Activated CD4-positive, alpha-beta T cell treated with anti-CD3 and anti-CD28 coated beads for 48 hours (primary cell): ENCODE measurements at places on chromosomes 3 and 15.
A peak's percentile ranks its signal among the peaks of the same experiment; 100 is the strongest.

GRCh38 chr3:58116161-58116955, 94.4 kb downstream of the DNASE1L3 start:
- DNase-seq: peak; percentile 31

DNA sequence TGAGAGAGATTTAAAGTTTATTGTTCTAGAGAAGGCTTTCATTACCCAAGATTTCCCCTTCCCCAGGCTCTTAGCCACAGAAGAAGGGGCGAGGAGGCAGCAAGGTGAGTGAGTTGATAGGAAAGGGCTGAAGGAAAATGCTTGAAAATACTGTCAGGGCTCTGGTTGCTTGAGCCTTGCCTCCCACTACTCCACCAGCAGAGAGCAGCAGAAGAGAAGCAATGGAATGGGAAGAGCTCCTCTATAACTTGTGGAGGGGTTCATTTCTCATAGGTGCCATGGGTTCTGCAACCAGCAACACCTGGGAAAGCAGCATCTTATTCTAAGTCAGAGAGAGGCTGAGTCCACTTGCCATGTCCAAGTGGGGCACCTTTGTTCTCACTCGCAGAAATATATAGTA, 184.0 kb upstream of the CNTN6 start:
- DNase-seq: no peak

- no peak for DNase-seq
These were observed 60.1 kb upstream of the PRR23E start for GRCh38 chr3:127132876-127133275.

GRCh38 chr15:28921919-28922706, 36.3 kb downstream of the APBA2 start:
- DNase-seq: no peak

DNA sequence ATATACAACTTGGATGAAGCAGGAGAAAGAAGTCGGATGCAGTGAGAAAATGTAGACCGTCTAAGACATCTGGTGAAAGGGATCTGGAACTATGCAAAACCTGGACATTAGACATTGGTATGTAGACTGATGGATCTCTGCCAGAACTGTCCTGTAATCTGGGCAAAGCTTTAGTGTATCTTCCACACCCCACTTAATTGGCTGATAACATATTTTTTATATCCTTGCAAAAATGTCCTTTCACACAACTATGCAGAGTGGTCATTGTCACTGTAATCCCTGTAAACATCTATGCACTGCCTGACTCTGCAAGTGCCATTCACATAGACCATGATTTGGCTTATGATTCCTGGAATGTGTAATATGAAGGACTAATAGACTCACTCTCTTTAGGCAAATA, 163.1 kb downstream of the TUSC7 start:
- DNase-seq: no peak

GRCh38 chr3:129144786-129145185, 16.1 kb downstream of the ISY1 start:
- DNase-seq: no peak

- no peak for DNase-seq
These were observed 185.1 kb upstream of the UBE2E1 start for GRCh38 chr3:23620638-23621015.

DNA sequence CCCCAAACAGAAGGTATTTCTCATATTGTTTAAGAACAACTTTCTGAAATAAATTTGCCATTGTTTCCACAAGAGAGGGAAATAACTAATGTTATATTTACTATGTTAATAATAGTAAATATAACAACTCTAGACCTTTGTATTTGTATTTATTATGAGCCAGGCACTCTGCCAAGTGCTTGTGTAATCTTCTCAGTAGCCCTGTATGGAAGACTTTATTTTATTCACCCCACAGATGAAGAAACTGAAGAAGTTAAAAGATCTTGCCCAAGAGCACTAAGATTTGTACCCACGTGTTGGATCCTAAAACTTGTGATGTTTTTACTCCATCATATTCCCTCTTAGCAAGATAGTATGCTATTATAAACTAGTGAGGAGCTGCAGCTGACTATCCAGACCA, 12.0 kb upstream of the GNB4 start:
- no peak for DNase-seq

GRCh38 chr3:184733971-184734608, 22.2 kb upstream of the MAGEF1 start:
- no peak for DNase-seq

GRCh38 chr3:150589759-150590158, 13.4 kb upstream of the SELENOT start:
- no peak for DNase-seq

GRCh38 chr3:963755-964154, 129.1 kb upstream of the CNTN6 start:
- DNase-seq: no peak

- DNase-seq: no peak
These were observed 8.3 kb downstream of the TF start for GRCh38 chr3:133754455-133754854.

GRCh38 chr3:179260949-179261765, 10.2 kb upstream of the KCNMB3 start:
- peak; percentile 68 for DNase-seq

GRCh38 chr3:81242871-81243270, 518.6 kb downstream of the GBE1 start:
- no peak for DNase-seq

DNA sequence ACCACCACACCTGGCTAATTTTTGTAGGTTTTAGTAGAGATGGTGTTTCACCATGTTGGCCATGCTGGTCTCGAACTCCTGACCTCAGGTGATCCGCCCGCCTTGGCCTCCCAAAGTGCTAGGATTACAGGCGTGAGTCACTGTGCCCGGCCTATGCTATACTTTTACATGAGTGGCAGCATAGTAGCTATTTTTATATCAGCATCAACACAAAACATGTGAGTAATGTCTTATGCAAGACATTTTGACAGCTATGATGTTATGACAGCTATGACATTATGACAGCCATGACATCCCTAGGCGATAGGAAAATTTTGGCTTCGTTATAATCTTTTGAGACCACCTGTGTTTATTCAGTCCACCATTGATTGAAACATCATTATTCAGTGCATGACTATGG, 4.1 kb upstream of the NAALADL2 start:
- DNase-seq: no peak

DNA sequence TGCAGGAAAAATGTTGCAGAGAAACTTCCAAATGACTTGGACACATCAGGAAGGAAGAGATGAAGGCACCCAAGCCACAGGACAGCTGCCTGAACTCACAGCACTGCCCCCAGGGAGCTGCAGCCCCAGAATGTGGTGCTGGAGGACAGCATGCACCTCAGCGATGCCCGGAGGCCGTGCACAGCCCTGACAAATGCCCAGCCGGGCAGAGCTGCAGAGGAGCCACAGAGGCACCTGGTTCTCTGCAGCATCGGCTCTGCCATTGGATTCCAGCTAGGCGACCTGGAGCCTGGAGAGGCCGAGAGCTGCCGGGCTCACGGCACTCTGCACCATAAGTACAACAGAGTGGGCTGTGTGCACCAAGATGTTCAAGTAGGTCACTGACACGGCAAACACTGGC, 97.5 kb downstream of the OCA2 start:
- no peak for DNase-seq

- no peak for DNase-seq
These were observed 587 bp downstream of the WDR49 start for GRCh38 chr3:167653155-167653554.

DNA sequence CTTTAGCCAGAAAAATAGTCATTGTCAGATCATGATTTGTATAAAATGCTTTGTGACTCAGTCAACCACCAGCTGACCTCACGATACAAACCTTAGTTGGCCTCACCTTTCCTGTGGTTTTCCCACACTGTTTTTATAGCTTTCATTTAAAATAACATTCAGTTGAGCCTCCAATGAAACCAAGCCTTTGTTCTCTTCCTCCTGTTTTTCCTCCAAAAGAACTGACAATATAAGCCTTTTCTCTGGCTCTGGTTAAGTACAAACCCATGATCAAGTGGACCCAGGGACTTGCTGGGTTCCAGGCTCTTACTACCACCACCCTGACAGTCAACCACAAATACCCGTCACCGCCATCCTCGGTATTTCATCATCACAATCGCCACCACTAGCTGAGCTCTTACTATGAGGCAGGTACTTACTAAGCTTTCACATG, 81.7 kb downstream of the TAMM41 start:
- peak; percentile 68 for DNase-seq

GRCh38 chr3:149965278-149965677, 5.4 kb downstream of the PFN2 start:
- DNase-seq: no peak

- peak; percentile 13 for DNase-seq
These were observed 26.3 kb upstream of the SLC28A2 start for GRCh38 chr15:45225506-45226273.

DNA sequence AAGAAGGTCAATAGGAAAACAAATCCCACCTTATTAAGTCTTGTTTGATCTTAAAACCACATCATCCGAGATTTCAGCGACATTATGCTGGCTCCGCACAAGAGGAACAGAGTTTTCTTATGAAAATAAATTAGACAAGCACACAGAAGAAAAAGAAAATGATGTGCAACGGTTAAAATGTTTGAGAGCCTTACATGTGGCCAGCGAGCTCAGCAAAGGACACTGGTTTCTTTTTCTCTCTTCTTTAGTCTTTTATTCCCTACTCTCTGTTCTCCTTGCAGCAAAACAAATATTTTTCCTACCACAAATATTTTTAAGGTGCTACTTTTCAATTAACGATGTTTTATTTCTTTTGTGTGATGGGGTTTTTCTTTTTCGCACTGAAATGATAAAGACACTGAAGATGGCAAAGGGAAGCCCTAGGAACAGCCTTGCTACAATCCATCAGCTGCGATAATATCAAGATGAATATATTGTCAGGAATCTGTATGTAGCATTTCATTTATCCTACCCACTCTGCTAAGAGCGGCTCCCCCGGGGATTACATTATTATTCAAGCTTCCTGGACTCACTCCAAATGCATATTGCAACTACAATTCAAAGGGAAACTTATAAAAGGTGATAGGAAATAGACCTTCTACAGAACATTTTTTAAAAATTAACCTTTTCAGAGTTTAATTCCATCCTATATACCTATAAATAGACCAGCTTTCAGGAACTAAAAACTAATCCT, 72.9 kb downstream of the ANXA2 start:
- DNase-seq: no peak

- peak; percentile 50 for DNase-seq
These were observed 36.0 kb upstream of the EOMES start for GRCh38 chr3:27758083-27758482.

- no peak for DNase-seq
These were observed 60.7 kb upstream of the RAB6B start for GRCh38 chr3:133956353-133956752.

DNA sequence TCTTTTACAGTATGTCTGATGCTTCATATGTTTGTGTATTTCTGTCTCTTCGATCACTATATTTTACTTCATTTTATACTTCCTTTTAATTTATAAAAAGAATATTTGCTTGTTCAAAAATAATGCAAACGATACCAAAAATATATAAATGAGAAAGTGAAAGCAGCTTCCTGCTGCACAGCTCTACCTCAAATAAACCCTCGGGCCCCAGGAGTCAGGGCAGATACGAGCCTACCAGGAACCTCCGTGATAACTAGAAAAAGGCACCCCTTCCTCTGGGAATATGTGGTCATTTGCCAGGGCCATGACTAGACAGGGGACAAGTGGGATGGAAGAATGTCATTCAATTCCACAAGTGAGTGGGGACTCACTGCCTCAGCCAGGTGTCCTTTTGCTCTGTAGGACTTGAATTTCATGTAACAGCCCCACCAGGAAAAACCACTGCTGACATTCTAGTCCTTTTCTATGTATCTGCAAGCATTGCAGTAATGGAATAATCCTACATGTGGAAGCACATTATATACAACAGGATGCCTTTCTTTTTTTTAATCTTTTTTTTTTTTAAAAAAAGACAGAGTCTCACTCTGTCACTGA, 133.3 kb downstream of the SUCLG2 start:
- DNase-seq: no peak

DNA sequence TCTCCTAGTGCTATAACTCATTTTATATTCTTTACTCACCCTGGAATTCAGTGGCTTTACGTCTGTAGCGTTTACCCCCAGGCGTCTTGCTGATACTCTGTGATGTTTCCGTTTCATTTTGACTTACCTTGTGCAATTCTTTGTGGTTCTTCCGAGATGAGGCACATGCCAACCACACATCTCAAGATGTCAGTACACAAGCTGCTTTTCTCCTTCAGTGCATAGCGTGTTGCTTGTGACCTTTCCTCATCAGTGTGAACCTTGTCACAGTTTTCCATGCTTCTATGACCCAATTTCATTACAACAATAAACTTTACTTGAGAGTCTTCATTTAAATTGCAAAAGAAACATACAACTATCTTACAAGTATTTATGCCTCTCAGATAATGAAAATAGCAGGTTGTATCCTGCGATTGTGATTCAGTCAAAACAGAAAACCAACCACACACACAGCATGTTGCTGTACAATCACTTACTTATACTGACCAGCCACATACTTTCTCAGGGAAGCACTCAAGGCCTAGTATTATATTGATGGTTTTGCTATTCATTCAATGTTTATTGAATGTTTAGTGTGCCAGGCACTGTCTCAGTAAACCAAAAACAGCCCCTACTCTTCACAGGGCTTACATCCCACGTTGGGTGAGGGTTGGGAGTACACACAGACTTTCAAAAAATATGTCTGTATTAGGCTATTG, 4.6 kb upstream of the TBL1XR1 start:
- DNase-seq: peak; percentile 70

- DNase-seq: no peak
These were observed 64.9 kb downstream of the PLSCR2 start for GRCh38 chr3:146404436-146404835.

GRCh38 chr3:123523023-123523412, 61.8 kb downstream of the HACD2 start:
- DNase-seq: no peak

GRCh38 chr3:142106548-142106947, 42.8 kb downstream of the TFDP2 start:
- no peak for DNase-seq

DNA sequence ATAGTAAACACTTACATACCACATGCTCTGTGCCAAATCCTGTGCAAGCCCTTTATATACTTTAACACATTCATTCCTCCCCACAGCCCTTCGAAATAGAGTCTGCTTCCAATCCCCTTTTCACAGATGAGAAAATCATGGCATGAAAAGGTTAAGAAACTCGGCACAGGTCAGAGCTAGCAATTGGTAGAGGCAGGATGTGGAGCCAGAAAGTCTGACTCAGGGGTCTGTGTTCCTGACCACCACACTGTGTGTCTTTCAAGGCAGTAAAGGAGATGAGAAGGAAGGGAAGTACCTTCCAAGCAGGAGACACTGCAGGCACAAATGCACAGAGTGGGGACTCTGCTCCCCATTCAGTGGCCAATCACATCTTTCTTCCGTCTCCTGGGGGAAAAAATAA, 61.1 kb downstream of the SCN11A start:
- DNase-seq: no peak

DNA sequence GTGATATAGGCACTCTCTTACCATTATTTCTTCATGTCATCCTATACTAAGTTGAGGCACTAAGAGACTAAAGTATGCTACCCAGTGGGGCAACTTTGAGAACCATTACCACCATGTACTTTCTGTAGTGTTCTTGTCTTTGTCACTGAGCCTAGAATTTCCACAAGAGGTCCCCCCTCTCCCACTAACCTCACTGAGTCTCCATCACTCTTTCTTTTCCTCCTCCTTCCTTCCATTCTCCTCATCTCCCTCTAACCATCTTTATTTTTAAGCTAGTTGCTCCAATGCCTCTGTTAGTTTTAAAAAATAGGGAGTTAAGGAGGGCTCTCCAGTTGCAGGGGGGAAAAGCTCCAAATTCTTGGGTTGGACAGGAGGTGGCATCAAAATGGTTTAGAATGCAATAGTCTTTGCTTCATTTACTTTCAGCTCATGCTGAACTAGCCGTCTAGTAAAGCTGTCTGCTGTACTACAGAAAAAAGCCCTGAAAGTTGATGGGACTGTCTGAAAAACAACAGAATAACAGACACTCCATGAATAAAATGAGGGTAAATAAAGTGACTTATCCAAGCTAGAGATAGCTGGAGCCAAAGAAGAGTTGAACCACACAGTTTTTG, 85.1 kb upstream of the MYRIP start:
- no peak for DNase-seq
